ENCODE measurements at places on chromosomes 2 and 18.
A peak's percentile ranks its signal among the peaks of the same experiment; 100 is the strongest.

DNA sequence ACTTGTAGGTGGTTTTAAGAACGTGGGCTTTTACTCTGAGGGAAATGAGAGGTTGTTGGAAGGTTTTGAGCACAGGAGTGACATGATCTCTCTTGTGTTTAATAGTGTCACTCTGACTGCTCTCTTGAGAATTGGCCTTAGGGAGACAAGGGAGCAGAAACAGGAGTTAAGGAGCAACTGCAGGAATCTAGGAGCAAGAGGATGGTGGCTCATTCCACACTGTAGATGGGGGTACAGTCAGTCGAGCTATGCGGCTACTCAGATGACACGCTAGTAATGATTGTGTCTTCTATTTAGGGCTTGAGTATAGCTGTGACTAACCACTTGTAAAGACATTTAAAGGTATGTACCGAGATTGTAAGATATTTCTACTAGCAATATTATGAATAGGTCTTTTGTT lies 87.4 kb downstream of the RPRM start:
- no peak for DNase-seq

- no peak for DNase-seq
Observed at GRCh38 chr18:12246849-12247808, 7.0 kb upstream of the CIDEA start.

- no peak for DNase-seq
Observed at GRCh38 chr18:58898010-58898799, 33.5 kb downstream of the ZNF532 start.

DNA sequence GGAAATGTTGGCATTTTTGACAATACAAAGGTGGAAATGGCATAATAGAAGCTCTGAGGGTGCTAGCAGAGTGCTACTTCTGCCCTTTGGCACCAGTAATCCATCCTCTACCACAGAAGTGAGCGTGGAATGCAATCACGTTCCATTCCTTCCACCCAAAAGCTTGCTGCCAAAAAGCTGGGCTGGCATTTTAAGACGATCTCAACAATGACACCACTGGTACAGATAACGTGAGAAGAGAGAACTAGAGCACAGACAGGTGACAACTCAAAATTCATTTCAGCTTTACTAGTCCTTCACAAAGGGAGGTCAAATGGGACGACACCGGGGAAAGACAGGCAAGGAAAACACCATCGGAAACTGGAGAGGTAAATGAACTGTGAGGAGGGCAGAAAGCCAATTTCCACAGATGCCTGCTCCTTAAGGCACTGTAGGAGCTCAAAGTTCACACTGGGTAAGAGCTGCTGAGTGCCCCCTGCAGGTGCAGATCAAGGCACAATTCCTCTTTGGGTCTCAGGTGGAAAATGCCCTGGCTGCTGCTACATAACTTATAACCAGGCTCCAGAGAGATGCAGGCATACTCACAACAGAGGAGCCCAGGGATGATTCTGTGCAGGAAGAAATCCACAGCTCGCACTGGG lies 50.7 kb upstream of the RNU4ATAC start:
- DNase-seq = no peak

DNA sequence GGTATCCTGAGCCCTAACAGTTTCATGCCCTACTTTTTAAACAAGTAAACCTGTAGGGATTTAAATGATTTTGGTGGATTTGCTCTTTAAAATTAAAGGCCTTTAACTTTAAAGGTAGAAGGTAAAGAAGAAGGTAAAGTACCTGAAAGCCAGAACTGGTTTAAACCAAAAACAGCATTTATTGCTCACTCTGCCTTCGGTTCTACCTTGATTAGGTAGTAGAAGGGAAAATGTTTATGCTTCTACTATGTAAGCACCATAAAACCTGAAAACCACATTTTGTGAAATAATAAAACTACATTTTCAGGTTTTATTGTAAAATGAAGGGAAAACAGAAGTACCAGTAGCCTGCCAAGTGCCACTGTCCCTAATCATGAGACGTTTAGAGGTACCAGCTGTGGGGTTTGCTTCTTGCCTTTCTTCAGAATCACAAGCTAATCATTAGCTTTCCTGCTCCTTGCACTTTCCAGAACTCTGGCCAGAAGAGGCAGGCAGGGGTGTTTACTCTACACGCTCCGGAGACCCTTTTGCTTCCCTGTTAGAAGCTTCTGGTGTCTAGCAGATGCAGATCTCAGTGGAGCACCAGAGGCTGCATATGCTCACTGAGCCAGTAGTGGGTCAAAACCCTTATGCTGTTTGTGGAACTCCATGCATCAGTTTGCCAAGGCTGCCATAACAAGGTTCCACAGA lies 33.3 kb downstream of the RPIA start:
- no peak for DNase-seq

DNA sequence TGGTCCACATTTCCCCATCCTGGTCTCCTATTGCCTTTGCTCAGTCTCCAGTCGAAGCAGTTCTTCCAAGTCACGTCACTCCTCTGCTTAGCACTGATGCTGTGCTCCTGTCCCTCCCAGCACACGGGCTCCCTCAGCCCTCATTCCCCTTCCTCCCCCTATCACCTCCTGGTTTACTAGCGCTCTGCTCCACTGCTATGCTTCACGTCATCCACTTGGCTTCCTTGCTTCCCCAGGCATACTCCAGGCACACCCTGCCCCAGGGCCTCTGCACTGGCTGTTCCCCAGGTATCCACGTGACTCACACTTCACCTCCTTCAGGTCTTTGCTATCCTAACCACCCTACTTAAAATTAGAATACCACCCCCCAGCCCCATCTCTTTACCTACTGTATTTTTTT lies 269.3 kb downstream of the GLI2 start:
- DNase-seq = no peak

- no peak for DNase-seq
Observed at GRCh38 chr2:237074211-237074993, 11.3 kb upstream of the COPS8 start.

- DNase-seq = no peak
Observed at GRCh38 chr2:25936889-25937545, 45.3 kb downstream of the KIF3C start.

DNA sequence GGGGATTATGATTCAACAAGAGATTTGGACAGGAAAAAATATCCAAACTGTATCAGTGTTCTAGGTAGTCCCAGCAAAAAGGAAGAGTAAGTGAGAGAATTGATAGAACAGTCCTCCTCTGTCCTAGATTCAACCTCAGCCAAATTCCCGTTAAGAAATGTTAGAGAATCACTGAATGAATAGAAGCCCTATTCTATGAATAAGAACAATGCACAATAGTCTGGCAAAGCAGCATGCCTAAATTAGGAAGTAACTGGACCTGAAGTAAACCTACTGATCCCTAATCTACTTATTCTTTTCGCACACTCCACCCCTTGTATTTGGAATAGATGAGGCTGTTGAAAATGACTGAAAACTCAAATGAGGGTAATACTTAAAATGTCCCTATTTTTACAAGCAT lies 1665.5 kb downstream of the LRP1B start:
- DNase-seq = no peak

GRCh38 chr2:218406209-218406948 lies 6.7 kb downstream of the CTDSP1 start:
- peak; percentile 98 for DNase-seq

DNA sequence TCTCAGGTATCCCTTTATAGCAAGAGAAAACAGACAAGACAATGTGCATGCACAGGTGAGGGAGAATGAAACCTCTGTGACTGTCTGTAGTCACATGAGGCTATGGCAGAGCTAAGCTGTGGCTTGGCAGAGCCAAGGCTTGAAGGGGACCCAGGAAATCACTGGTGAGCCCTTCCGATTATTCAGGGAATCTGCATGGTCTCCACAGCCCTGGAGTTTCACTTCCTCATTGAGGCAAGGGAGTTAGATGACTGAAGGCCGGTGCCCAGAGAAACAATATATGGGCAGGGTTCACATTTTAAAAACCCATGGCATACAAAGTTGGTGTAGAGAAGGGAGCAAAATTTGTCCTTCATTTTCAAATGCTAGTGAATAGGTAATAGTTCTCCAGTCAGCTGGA lies 144.4 kb upstream of the REV1 start:
- peak; percentile 21 for DNase-seq

DNA sequence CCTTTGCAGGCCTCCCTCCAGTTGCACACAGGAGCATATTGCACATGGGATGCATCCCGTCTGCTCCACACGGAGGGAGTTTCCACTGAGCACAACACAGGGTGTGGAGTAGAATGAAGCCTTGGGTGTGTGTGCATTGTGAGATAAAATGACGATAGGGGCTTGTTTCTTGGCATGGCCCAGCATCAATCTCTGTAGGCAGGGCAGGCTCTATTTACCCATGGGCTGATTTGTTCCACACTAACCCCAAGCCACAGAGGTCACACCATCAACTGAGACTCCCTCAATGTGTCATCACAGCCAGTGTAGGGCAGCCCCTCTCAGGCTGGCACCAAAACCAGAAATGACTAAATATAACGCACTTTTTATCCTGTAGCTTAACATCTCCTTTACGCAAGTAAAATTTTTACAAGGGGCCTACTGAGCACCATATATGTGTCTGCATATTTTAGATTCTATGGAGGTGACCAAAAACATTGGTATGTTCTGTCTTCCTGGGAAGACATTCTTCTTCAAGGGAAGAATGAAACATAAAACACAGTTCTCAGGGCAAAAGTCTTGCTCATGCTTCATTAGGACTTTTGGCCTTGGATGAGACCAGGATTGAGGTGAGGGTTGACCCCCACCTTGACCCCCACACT lies 2.7 kb upstream of the GKN1 start:
- DNase-seq = no peak

GRCh38 chr2:48715042-48715899 lies 40.3 kb downstream of the LHCGR start:
- DNase-seq = peak; percentile 29

- DNase-seq = peak; percentile 49
Observed at GRCh38 chr2:105100046-105100840, 62.4 kb downstream of the MRPS9 start.

GRCh38 chr2:30222031-30222430 lies 9.3 kb upstream of the LBH start:
- DNase-seq = no peak

DNA sequence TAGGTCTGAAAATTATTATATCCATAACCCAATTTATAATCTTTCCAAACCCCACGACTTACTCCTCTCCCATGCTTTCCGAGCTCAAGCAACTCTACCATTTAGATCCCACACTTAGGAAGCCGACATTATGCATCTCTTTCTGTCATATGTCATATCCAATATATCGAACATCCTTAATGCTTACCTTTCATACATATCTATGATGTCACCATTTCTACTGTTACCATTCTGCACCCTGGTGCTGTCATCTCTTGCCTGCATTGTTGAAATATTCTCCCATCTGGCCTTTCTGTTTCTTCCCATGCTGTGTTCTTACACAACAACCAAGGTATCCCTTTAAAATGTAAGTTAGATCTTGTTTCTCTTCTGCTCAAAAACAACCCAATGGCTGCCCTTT lies 127.1 kb upstream of the MC4R start:
- DNase-seq = no peak

- DNase-seq = no peak
Observed at GRCh38 chr2:217361483-217361880, 501.6 kb upstream of the TNP1 start.

DNA sequence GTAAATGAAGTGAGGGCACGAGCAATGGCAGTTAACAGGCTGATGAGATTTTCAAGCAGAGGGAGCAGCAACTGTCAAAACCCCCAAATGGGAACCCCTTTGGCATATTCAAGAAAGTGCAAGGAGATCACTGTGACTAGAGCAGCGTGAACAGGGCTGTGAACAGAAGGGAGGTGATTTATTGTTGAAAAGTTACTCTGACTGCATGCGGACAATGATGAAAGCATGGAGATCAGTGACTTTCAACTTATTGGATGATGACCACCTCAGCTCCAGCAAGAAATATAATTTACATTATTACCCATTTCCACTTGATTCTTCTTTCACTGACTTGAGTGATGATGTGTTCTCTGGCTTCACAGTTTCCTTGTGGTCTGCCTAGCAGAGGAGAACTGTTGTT lies 187.8 kb upstream of the BOD1L2 start:
- no peak for DNase-seq

DNA sequence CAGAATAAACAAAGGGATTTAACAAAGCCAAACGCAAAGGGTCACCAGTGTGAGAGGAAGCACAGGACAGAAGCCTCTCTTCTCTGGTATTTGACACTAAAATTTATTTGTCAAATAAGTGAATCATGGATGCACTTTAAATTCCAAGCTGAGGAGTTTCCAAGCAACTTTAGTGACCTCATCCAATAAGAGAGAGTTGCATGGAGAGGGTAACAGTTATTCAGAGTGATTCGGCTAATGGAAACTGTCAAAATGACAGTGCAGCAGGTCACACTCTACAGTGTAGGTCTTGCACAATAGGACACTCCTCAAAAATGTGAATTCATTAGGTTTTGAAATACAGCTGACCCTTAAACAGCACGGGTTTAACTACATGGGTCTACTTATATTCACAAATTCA lies 103.9 kb upstream of the ACVR1C start:
- no peak for DNase-seq
